ENCODE measurements at places on chromosomes 7 and 10. TPM values are rescaled to one million over a fixed set of nuclear protein-coding genes. Genes with fewer than 3 reads are reported as not detected.

DNA sequence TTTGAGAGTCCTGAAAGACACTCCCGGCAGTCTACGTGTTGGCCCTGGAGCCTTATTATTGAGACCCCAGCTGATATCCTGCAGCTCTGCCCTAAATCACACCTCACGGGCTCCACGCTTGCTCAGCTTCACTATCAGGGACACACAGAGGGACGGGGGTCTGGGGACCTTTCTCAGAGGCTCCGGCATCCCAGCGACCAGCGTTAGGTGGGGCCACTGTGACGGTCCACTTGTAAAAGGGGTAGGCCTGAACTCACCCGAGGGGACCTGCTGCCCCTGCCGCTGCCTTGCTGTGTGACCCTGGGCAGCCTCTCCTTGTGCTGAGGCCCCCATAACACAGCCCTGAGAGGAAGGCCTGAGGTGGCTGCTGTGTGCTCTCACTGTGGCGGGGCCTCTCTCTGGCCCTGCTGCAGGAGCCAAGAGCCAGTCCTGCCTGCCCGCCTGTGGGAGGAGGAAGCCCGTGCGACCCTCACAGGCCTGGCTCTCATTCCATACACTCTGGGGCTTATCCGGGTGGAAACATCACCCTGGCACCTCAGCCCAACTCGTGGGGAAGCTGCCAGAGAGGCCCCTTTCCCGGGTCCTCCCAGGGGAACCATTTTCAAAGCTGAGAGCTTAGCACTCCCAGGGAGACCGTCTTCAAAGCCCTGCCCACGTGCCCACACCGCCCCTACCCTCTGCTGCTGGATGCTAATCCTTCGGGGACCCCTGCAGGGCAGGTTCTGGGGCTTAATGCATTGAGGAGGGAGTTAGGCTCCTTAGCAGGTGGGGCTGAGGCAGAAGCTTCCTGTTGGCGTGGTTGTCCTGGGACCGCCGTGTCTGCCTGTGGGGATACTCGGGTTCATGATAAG is 21.7 kb downstream of the AQP1 start:
- no peak for DNase-seq

GRCh38 chr10:102090772-102091171 is 25.6 kb downstream of the HPS6 start:
- DNase-seq: no peak

Gene CALML5
- total RNA-seq: not detected

Gene LRRN3
- total RNA-seq: not detected

- DNase-seq: no peak
Observed at GRCh38 chr7:34821932-34822558, 164.0 kb downstream of the NPSR1 start.

Gene LIPF
- not detected for total RNA-seq

Gene ARHGEF35
- total RNA-seq: 4.6 TPM

Gene SAP25
- 2.7 TPM for total RNA-seq

- DNase-seq: no peak
Observed at GRCh38 chr7:143733876-143734275, 23.6 kb downstream of the CTAGE6 start.

DNA sequence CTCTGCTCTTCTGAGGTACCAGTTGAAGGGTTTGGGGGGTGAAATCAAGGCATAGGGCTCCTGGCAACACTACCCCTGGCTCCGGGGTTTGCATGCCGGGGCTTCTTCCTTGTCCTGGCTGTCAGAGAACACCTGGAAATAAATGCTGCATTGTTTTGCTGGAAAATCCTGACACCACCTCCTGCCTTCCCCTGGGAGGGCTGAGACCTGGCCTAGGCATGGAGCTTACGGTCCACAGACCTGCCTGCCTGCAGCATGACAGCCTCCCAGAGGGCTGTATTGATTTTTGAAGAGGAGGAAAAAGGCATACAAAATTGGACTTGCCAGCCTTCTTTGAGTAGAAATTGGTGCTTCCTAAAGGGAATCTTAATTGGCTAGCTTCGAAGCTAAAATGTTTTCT is 227.1 kb downstream of the MGMT start:
- no peak for DNase-seq

Gene PRR15
- total RNA-seq: 53.3 TPM

DNA sequence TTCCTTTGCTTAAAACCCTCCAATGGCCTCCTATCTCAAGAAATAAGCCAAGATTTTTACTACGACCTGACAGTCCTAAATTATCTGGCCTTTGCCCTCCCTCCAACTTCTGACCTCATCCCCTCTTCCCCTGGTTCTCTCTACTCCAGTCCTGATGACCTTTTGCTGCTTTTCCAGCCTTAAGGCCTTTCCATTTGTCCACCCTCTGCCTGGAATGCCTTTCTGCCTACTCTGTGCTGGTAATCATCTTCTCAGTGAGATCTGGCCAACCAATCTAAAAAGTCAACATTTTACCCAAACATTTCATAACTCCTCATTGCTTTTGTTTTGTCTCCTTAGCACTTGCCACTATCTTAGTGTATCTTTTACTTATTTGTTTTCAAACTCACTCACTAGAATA is 75.7 kb downstream of the VPS41 start:
- no peak for DNase-seq

- DNase-seq: no peak
Observed at GRCh38 chr10:67596641-67597040, 99.4 kb downstream of the CTNNA3 start.

GRCh38 chr7:94654783-94655125 is 1.2 kb downstream of the SGCE start:
- no peak for DNase-seq

GRCh38 chr10:117928741-117929140 is 118.0 kb downstream of the RAB11FIP2 start:
- no peak for DNase-seq

- no peak for DNase-seq
Observed at GRCh38 chr7:4561795-4562194, 120.3 kb upstream of the FOXK1 start.

DNA sequence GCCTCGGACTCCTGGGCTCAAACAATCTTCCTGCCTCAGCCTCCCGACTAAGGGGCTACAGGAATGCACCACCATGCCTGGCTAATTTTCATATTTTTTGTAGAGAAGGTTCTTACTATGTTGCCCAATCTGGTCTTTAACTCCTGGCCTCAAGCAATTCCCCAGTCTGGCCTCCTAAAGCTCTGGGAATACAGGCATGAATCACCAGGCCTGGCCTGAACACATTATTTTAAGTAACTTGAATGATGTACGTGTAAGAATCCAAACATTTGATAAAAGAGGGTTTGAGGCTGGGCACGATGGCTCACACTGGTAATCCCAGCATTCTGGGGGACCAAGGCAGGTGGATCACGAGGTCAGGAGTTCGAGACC is 13.0 kb upstream of the BAMBI start:
- no peak for DNase-seq

DNA sequence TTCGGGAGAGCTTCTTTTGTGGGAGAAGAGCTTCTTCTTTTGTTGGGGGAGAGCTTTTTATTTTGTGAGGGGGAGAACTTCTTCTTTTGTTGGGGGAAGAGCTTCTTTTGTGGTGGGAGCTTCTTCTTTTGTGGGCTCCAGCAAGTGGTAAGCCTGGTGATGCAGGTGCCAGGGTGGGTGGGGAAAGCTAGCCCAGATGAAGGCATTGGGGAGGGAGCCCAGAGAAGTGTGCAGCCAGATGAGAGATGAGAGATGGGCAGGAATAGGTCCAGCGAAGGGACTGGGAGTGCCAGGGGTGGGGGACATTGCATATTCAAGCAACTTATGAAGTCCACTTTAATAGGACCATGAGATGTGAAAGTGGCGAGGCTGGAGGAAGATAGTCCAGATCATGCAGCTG is 9.7 kb downstream of the ADRA2A start:
- DNase-seq: no peak

Gene DBNL
- total RNA-seq: 97.5 TPM

- peak; percentile 95 for DNase-seq
Observed at GRCh38 chr10:132452651-132453469, 55.9 kb downstream of the PWWP2B start.

DNA sequence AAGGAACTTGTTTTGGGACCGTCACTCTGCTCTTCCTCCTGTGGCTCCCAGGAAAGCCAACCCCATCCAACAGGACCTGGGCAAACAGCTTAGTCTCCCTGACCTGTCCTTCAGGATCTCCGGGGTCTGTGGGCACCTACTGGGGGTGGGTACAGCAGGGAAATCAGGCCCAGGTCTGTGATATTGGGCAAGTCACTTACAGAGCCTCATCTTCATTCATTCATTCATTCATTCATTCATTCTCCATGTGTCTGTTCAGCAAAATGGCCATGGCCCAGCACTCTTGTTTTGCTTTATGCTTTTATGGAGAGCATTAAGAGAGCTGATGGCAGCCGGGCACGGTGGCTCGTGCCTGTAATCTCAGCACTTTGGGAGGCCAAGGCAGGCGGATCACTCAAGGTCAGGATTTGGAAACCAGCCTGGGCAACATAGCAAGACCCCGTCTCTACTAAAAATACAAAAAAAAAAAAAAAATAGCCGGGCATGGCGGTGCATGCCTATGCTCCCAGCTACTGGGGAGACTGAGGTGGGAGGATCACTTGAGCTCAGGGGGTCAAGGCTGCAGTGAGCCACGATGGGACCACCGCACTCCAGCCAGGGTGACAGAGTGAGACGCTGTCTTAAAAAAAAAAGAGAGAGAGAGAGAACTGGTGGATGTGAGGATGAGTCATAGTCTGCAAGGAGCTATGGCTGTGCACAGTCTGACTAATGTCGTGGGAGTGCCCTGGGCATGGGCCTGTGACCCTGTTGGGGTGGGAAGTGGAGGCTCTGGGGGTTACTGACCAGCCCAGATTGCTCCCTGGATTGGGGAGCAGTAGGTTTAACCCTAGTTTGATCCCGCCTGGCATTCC is 54.3 kb downstream of the CLIP2 start:
- DNase-seq: no peak

DNA sequence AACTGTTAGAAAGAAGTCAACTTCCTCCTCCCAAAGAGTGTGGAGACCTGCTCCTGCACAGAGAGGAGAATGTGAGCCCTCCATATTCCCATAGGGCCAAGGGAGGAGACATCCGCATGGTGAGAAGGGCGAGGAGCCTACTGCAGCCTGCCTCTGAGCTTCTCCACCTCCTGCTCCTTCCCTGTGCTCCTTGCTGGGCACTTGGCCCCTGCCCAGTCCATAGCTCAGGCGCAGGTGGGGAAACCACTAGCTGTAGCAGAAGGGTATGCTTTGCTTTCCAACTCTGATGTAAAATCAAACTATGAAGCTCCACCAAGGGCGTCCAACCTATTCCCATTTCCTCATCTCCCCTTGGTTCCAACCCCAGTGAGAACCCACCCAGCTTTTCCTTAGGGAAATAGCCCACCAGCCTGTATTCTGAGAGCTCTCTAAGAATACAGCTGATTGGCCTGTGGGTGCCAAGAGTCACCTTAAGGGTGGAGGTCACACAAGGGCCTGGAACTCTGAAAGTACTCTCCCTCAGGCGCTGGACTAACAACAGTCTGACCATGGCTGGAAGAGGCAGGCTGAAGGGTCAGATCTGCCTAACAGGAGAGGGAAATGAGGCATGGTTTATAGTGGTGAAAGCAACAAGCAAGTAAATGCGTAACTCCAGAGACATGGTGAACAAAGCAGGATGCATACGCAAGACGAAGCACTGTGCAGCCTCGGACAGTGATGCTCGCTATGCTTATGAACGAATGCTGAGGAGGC is 13.9 kb downstream of the ZNF488 start:
- DNase-seq: no peak

DNA sequence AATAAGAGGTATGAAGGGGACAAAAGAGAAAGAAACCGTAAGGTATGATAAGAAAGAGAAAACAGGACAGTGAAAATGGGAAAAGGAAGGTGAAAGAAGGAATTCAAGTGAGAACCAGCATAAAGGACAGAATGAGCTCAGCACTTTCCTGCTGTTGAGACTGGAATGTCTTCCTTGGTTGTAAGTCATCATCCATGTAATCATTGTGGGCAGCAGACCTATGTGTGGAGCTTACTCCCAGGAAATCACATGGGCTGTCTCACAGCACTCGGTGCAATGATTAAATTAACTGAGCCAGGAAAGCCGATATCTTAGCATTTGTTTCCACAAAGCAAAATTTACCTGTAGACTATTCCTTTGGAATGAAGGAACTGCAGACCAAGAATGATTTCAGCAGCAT is 118.1 kb downstream of the PRKCQ start:
- DNase-seq: no peak

Gene MINDY3
- 29.4 TPM for total RNA-seq
